ENCODE measurements at places on chromosomes 1 and 21.

- DNase-seq, result no peak
Observed at GRCh38 chr1:224641030-224641429, 24.9 kb downstream of the CNIH3 start.

GRCh38 chr1:172431204-172431603, 10.7 kb downstream of the C1orf105 start:
- no peak for DNase-seq

DNA sequence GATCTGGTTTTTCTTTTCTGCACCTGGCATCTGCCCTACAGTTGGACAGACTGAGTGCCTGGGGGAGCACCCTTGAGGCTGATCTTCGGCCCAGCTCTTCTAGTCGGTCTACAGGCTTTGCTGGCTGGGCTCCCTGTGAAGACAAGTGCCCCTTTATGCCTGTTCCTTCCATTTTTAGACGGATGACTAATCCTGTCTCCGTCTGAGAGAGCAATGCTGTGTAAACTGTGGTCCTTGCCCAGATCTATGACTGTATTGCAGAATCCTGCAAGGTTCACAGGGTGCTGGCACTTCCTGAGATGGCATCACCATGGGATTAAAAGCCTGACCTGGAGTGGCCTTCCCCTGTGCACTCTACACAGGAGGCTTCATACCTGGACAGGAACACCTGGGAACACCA, 47.6 kb upstream of the SAMD13 start:
- DNase-seq, result no peak

- no peak for DNase-seq
Observed at GRCh38 chr21:37704751-37705150, 211.5 kb downstream of the KCNJ6 start.

DNA sequence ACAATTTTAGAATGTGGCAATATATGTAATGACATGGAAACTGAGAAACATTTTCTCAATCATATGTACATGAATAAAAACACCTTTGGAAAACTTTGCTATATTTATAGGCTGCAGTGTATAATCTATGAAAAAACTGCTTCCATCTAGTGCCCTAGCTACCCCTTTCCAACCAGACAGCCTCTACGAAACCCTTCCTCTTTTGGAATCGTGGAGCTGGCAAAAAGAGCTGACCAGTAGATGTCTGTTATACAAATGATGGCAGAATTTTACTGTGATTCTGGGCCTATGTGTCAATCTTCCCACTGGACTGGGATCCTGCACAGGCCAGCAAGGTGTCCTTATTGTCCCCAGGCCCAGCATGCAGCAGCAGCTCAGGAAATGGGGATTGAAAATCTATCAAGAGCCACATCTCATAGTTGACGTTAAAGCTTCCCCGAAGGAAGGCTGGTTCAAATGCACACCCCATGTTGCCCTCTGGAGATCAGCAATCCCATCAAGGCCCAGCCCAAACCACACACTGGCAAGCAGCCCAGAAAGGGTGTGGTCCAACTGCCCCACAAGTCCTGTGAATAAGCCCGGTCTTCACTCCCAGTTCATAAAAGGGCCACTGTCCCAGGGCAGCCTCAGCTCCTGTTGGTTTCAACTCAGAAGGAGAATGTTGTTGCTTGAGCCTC, 8.8 kb upstream of the FAM20B start:
- no peak for DNase-seq

DNA sequence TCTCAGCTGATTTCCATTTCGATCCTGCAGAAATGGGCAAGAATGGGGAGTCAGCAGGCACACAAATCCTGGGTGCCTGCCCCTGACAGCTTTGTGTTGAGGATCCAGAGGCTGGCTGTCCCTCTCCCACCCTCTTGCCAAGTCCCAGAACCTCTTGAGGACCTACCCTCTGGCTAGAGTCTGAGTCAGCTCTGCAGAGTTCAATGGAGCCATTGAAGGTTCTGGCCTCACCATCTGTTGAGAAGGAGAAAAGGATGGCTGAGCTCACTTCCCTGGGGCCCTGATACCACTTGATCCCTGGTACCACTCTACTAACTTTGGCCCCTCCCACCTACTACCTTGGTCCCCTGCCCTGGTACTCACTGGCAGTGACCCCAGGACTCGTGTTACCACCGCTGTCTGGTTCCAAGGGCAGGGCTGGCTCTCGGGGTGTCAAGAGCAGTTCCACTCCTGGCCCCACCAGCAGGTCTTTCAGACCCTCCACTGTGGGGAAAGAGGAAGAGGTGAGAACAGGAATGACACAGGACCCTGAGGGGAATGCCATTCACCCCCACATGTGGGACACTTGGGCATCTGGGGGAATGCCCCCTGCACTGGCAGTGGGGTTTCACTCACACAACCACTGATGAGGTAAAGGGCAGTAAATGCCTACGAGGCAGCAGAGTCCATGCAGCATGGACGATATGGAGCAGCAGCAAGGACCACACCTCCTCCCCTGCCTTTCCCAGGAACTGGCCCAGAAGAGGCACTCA, 10.5 kb downstream of the RXFP4 start:
- no peak for DNase-seq

- DNase-seq, result no peak
Observed at GRCh38 chr1:246004301-246004700, 502.8 kb downstream of the SMYD3 start.

GRCh38 chr1:241068359-241068758, 288.6 kb downstream of the RGS7 start:
- no peak for DNase-seq

DNA sequence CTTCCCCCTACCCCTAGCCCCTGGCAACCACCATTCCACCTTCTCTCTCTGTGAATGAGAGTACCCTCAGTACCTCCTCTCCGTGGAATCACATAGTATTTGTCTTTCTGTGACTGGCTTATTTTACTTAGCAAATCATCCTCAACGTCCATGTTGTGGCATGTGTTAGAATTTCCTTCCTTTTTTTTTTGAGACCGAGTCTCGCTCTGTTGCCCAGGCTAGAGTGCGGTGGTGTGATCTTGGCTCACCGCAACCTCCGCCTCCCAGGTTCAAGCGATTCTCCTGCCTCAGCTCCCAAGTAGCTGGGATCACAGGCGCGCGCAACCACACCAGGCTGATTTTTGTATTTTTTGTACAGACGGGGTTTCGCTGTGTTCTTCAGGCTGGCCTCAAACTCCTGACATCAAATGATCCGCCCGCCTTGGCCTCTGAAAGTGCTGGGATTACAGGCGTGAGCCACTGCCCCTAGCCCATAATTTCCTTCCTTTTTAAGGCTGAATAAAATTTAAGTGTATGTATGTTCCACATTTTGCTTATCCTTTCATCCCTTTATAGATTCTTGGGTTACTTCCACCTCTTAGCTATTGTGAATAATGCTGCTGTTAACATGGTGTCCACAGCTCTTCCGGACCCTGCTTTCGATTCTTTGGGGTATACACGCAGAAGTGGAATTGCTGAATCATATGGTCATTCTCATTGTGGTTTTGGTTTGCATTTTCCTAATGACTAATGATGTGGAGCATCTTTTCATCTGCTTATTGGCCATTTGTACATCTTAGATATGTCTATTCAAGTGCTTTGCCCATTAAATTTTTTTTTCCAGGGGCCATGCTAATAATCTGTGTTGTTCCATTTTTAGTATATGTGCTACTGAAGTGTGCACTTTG, 32.3 kb downstream of the ERRFI1 start:
- DNase-seq, result no peak

DNA sequence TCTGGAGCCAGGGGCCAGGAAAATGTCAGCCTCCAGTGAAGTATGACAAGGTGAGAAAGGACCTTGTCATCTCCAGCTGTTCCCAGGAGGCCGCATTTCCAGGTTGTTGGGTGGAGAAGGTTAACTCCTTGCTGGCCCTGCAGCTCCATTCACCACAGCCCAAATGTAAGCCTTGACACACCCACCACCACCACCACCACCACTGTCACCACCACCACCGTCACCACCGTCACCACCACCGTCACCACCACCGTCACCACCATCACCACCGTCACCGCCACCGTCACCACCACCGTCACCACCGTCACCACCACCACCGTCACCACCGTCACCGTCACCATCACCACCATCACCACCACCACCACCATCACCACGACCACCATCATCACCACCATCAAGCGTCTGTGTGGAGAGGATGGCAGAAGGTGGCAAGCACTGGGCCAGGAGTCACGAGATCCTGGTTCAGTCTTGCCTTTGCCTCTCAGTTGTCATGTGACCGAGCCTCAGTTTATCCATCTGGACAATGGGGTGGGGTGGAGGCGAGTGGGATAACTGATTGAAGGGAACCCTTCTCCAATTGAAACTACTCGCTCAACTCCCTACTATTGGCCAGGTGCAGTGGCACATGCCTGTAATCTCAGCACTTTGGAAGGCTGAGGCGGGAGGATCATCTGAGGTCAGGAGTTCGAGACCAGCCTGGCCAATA, 21.2 kb upstream of the FAM131C start:
- DNase-seq, result no peak

- DNase-seq, result no peak
Observed at GRCh38 chr1:172322219-172323061, 98.0 kb upstream of the C1orf105 start.

DNA sequence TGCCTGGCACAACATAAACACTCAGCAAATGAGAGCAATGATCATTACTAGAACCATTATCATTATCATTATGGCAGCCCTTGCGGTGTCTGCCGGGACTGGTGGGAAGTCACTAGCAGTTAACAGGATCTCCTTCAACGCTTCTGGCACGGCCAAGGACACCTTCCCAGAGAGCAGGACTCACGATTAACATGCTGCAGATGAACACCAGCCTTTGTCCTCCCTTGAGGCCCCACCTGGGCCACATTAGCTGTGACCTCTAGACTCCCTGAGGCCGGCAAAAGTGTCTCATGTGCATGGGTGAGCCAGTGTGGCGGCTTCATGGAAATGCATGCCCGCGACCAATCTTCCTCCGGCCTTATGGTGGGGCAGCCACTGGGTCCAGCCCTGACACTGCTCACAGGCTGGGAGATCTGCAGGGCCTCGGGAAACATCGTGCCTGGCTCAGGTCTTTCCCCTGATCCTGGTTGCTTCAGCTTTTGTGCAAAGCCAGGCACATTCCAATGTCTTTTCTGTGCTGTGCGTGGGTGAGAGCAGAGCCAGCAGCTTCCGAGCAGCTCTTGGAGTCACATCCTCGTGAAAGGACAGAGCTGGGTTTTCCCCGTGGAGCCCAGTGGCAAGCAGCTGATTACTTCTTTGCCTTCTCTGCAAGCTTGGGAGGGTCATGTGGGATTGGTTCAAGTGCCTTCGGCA, 107.3 kb downstream of the HMGB4 start:
- DNase-seq, result no peak

DNA sequence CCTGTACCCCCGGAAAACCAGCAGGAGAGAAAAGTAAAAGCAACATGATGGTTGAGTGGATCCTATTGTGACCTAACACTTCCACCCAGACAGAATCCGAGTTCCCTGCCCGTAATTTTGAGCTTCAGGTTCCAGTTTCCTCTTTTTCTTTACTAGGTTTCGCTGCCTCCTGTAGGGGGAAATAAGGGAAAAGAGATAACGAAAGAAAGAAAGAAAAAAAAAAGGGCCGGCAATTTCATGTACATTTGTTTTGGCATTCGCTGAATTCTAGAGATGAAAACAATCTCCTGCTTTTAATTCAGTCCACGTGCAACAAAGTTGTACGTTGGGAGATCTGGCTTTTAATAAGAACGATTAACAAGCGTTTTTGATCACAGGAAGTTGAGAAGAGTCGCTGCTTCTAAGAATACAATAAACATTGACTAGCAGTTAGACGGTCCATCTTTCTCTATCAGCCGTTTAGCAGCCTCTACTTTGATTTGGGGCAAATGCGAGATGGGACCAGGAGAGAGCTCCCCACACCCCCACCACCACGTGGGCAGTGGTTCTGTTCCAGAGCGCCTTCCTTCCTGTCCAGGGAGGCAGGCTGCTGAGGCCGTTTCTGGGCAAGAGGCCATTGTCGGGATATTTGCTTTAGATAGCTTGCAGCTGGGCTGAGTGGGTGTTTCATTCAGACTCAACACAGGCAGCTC, 155.9 kb upstream of the RUNX1 start:
- DNase-seq, result peak; percentile 30

- no peak for DNase-seq
Observed at GRCh38 chr1:175714350-175714749, 29.0 kb downstream of the TNR start.

DNA sequence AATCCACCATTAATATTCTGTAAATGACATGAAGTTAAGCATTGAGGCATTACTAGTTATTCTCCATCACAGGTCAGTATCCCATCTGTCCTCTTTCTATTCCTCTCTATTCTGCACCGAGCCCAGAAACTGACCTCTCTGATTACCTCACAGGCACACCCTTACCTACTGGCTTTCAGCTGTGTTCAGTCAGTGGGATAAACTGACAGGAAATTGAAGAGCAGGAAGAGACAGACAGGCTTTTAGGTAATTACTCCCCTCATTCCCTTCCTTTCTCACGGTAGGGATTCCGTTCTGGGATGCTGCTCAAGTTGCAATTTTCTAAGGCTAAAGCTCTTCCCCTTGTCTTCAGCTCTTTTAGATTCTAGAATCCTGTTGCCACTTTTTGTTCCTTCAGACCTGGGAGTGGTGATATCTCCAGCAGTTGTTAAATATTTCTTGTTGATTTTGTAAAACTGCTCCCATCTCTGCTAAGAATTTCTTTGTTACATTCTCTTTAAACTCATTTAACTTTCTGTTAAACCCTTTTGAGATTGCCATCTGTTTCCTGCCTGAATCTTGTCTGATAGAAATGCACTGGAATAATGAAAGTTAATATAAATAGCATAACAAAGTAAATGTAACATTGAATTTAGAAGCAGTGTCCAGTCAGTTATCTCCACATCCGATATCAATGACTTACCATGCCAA, 1063.4 kb downstream of the PLA2G4A start:
- DNase-seq, result no peak

DNA sequence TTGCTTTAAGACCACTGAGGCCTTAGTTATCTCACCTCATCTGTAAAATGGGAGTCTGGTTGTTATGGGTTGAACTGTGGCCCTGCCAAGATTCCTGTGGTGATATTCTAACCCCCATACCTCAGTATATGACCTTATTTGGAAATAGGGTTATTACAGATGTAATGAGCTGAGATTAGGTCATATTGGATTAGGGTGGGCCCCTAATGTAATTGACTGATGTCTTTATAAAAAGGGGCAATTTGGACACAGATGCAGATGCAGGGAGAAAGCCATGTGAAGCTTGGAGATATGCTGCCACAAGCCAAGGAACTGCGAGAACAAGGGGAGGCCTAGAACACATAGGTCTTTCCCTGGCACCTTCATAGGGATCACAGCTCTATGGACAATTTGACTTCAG, 3.9 kb downstream of the C1orf87 start:
- no peak for DNase-seq

- no peak for DNase-seq
Observed at GRCh38 chr1:14576155-14576554, 22.3 kb upstream of the KAZN start.

- no peak for DNase-seq
Observed at GRCh38 chr1:37892151-37893047, 33.0 kb upstream of the MTF1 start.

- DNase-seq, result no peak
Observed at GRCh38 chr1:162141281-162142054, 72.0 kb downstream of the NOS1AP start.

- DNase-seq, result no peak
Observed at GRCh38 chr1:112666946-112667345, 7.5 kb upstream of the MOV10 start.

Data from KG1 (cell line).